AG04450 (cell line): ENCODE measurements at places on chromosomes 11 and 22.

- DNase-seq, result no peak
Observed at GRCh38 chr11:13594044-13594443, 74.4 kb upstream of the FAR1 start.

GRCh38 chr11:944711-945470, 19.2 kb downstream of the AP2A2 start:
- no peak for DNase-seq

DNA sequence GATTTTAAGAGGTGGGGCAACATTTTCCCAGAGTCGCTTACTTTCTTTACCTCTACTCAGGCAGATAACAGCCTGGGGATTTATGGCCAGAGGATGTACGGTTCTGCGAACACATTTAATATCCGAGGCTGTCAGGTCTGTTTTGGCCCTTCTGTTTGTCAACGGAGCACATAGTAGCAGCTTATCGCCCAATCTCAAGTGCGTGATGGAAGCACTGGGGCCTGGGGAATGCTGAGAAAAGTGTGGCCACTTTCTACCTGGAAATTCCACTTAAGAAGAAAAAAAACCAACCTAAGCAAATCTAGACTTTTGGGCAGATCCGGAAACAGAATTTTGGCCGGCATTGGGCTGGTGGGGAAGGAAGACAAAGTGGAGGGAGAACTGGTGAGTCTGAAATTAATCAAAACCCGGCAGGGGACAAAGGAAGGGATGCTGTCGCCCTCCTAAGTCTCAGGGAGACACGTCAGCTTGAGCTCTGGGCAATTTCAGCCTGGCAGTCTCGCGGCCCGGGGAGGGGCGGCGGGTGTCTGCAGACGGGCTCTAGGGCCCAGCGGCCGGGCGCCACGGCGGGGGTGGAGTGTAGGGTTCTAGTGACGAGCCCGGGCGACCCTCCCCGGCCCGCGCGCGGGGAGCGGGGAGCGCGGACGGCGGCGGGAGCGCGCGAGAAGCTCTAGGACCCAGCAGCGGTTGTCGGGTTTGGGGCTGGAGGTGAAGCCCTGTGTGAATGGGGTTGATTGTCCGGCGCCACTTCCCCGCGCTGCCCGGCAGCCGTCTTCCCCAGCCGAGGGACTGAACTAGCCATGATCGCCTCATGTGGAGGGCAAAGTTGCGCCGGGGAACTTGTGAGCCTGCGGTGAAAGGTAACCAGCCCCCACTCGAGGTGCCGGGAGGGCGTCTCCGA, at the start of gene AMOTL1:
Gene AMOTL1 (plus strand): TSS at position 656 of the 901 bp plus-strand sequence. CDS start 156 bp downstream, at position 812.
- DNase-seq, result peak; percentile 33

DNA sequence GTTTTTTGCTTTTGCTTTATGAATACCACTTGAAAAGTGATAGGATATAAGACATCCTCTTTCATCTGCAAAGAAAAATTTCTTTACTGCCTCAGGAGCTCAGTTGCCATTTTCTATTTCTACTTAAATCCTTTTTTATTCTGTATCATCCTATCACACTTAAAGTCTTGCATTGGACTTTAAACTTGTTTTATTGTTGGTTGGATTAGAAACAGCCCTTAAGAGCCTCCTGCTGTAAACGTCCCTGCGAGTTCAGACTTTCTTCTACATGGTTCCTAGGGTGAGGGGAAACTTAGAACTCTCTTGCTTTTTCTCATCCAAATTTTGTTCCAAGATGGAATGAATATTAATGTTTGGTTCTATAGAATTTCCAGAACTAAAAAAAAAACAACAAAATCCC, 234.3 kb downstream of the JRKL start:
- DNase-seq, result no peak

DNA sequence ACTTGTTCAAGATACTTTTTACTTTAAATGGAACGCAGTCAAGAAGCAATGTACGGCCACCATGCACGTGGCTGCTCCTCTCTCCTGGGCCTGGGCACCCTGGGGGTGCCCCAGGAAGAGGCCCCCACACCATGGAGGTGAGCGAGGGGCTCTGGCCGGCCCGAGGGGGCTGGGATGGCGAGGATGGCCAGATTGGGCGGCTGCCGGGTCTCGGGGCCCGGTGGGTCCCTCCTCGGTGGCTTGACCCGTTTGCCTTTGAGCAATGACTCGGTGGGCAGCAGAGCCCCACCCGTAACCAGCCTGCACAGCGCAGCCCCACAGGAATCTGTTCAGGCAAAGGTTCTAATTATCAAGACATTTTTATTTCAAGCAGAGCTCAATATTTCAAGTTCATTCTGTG, 167.4 kb downstream of the BRD1 start:
- DNase-seq, result no peak

- no peak for DNase-seq
Observed at GRCh38 chr22:28791124-28791523, 9.2 kb downstream of the XBP1 start.

DNA sequence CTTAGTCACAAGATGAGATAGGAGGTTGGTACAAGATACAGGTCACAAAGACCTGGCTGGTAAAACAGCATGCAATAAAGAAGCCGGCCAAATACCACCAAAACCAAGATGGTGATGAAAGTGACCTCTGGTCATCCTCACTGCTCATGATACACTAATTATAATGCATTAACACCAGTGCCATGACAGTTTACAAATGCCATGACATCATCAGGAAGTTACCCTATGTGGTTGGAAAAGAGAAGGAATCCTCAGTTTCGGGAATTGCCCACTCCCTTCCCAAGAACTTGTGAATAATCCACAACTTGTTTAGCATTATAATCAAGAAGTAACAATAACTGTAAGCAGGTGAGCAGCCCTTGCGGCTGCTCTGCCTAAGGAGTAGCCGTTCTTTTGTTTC, 408.5 kb upstream of the RAG2 start:
- DNase-seq, result no peak

- no peak for DNase-seq
Observed at GRCh38 chr22:45554040-45554406, 51.3 kb downstream of the FBLN1 start.

DNA sequence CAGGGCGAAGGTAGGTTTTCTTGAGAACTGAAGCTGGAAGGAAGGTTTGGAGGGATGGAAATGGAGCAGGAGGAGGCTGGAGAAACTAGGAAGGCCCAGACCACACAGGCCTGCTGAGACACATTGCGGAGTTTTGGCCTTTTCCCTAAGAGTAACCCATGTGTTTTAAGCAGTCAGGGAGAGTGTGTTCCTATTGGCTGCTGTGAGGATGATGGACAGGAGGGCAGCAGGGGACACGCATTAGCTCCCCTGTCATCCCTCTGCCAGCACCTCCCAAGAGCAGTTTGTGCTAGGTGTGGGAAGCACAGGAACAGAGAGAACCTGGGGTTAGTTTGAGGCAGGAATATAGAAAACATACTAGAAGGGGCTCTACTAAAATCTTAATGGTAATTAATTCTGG, 842.1 kb downstream of the TBC1D22A start:
- no peak for DNase-seq

DNA sequence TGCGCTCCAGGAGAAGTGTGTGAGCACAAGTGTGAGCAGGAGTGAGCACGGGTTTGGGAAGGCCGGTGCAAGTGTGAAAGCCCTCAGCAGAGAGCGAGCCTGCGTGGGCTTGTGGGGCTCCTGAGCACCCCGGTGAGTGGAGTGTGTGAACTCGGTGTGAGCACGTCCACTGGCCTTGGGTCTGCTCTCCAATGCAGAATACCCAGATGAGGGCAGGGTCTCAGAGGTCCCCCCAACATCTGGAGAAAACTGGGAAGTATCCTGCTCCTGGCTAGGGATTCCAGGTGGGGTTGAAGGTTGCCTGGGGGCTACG, 1.2 kb downstream of the ESRRA start:
- DNase-seq, result no peak

GRCh38 chr22:46942799-46943785, 180.6 kb downstream of the TBC1D22A start:
- no peak for DNase-seq
